ENCODE measurements at places on chromosomes 1 and 21.
A peak's percentile ranks its signal among the peaks of the same experiment; 100 is the strongest.

- DNase-seq = no peak
These were observed 48.7 kb upstream of the CNTN2 start for GRCh38 chr1:204994086-204994862.

GRCh38 chr1:153617663-153618062 lies 1.5 kb upstream of the S100A14 start:
- DNase-seq = peak; percentile 90

- DNase-seq = no peak
These were observed 95.6 kb downstream of the NTMT2 start for GRCh38 chr1:170241266-170241851.

DNA sequence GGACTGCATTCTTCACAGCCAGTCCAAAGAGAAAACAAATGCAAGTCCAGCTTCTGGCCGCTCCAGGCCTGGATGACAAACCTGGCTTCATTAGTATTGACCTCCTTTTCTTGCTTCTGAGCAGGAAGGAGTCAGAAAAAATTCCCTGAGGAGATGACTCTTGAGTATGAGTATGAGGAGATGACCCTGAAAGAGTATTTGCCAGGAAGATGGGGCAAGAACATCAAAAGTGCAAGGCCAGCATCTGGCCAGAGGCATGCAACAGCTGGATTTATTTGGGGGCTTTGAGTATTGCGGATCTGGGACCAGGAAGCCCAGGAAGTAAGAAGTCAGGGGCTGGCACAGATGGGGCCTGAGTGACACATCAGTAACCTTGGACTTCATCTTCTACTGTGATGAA lies 113.9 kb downstream of the GLIS1 start:
- no peak for DNase-seq

DNA sequence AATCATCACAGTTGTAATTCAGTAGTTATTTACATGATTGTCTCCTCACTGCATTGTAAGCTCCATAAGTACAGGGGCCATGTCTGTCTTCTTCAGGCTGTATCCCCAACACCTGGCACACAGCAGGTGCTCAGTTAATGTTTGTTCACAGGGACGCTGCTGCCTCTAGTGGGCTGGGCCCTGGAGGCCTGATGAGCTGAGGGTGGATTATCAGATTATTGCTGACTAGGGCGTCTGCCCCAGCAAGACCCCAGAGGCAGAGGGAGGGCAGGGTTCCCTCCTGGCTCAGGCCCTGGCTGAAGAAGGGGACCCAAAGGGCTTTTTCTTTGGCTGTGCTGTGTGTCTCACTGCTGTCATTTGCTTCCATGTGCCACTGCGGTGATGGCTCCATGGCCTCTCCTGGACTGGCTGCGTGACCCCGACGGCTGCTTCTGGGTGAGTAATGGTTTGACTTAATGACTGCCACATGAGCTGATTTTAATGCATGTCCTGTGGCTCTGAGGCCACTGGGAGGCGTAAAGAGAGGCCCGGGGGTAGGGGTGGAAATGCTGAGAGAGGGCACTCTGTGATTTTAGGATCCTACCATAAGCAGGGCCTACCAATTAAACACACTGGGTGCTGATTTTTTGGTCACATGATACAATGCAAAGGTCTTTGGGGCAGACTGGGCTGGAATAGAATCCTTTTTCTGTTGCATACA lies 20.8 kb upstream of the EPB41 start:
- DNase-seq = no peak

- peak; percentile 97 for DNase-seq
These were observed 27.8 kb downstream of the ECE1 start for GRCh38 chr1:21262293-21263051.
